AG04449 (cell line): ENCODE measurements at places on chromosomes 3 and 15.

GRCh38 chr3:177185035-177185574, 12.2 kb downstream of the TBL1XR1 start:
- DNase-seq = no peak

DNA sequence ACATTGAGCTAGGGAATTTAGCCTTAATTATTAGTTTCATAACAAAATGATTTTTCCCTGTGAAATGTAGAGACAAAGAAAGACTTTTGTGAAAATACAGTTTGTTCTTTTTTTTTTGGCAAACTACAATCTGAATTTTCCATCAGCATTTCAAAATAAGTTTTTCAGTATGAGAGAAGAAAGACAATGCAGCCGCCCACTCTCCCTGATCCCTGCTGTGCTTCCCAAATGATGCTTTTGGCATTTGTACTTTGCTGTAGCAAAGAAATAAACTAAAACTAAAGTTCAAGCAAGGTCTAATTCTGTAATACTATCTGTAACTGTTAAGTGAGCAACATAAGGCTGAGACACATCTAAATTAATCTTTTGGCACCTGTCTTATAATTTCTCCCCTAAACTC, 782.2 kb downstream of the VGLL3 start:
- no peak for DNase-seq

DNA sequence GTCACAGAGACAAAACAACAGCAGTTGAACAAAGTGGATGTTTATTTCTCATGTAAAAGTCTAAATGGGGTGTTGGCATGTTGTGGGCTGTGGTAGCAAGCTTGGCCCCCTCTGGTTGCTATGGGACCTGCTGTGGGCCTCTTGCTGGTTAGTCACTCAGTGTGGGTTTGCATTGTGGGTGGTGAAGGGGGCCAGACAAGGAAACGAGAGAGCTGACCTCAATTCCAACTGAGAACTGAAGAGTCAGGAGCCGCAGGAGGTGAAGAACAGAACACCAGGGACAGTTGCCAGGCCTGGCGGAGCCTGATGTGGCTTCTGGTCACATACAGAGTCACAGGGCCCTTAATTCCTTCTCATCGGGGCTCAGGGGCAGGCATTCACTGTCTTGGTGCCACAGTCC, 1.9 kb upstream of the ADPGK start:
- DNase-seq = peak; percentile 33

GRCh38 chr15:78987556-78988360, 42.9 kb upstream of the CTSH start:
- no peak for DNase-seq

- no peak for DNase-seq
Observed at GRCh38 chr3:154334973-154335420, 10.7 kb upstream of the DHX36 start.

- DNase-seq = peak; percentile 93
Observed at GRCh38 chr3:175716446-175716845, 857.3 kb downstream of the NAALADL2 start.

- no peak for DNase-seq
Observed at GRCh38 chr3:187679638-187680396, 9.6 kb upstream of the SST start.

DNA sequence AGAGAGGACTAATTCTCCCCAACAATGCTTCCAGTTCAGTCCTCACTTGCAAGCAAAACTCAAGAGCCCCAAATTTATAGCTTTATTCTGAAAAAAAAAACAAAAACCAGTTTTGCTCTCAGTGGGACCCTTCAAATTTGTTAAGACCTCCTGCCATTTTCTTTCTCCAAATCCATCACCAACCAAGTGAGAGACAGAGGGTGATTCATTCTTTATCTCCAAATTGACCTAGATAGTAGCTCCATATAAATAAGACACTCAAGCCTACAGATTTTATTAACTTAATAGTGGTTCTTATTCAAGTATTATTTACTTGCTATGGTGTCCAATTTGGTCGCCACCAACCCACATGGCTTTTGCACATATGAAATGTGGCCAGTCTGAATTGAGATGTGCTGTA, 195.8 kb downstream of the RORA start:
- DNase-seq = no peak

GRCh38 chr15:50997371-50998051, 89.0 kb downstream of the AP4E1 start:
- DNase-seq = no peak

GRCh38 chr3:101229681-101230080, 90.7 kb downstream of the IMPG2 start:
- no peak for DNase-seq

DNA sequence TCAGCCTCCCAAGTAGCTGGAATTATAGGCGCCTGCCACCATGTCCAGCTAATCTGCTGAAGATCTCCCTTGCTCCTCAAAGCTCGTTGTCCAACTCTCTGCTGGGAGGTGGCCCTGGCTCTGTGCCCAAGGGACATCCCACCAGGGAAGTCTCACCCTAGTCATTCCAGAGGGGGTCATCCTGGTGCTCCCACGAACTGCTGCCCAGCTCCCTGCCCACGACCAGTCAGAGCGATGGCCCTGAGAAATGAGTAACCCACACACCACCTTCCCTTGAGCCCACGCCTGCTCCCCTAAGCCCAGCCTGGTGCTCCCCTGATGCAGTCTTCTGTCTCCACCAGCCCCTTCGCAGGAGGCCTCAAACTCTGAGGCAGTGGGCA, 5.2 kb downstream of the KLHL25 start:
- DNase-seq = no peak

DNA sequence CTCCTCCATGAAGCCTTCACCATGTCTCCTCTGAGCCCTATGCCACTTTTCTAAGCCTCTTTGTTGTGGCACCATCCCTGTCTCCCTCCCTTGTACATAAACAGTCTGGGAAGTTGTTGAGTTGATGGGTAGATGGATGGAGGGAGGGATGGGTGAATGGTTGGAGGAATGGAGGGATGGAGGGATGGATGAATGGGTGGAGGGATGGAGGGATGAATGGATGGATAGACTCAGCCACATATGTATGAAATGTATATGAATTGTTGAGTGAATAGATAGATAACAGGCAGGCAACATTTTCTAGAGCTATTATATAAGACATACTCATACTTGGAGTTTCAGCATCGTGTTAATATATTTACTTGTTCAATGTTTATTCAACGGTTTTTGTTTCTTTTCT, 58.3 kb upstream of the HES1 start:
- DNase-seq = no peak

GRCh38 chr3:5732081-5732480, 544.6 kb downstream of the EDEM1 start:
- DNase-seq = no peak

- DNase-seq = no peak
Observed at GRCh38 chr3:64176461-64176996, 48.7 kb downstream of the PRICKLE2 start.

GRCh38 chr3:21229426-21230135, 521.4 kb downstream of the ZNF385D start:
- no peak for DNase-seq

- DNase-seq = no peak
Observed at GRCh38 chr15:35717721-35718120, 171.8 kb upstream of the DPH6 start.
